Fibroblast of gingiva (primary cell): ENCODE measurements at places on chromosomes 3 and 15.

DNA sequence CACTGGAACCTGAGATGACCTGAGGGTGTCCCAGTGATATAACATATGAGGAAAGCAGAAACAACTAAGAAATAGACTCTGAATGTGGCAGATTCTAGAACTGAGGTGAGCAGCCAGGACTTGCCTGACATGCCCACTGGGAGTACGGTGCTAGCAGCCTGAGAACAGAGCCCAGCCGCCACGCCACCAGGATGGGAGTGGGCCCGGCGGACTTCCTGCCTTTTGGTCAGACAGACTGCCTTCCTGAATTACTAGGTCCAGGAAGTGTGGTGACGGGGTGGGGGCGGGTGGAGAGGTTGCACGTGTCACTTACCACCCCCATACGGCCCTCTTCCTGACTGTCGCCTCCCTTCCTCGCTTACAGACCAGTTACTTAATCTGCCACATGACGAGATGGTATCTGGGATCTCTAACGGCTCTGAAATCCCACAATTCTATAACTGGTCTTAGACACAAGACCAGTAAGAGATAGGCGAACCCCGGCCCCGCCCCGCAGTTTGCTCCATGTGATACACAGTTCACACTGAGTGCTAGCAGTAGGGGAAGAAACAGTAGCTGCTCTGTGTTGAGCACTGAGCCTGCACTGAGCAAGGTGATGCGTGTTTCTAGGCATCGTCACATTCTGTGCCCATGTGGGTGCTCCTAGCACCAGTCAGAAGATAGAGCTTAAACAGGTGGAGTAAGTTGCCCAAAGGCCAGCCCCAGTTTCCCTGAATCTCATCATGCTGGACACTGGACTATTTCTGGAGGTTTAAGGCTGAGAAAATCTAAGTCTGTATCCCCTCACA is 95.7 kb downstream of the CPN2 start:
- no peak for DNase-seq

GRCh38 chr15:48560321-48561051 is 85.0 kb downstream of the FBN1 start:
- peak; percentile 96 for DNase-seq

DNA sequence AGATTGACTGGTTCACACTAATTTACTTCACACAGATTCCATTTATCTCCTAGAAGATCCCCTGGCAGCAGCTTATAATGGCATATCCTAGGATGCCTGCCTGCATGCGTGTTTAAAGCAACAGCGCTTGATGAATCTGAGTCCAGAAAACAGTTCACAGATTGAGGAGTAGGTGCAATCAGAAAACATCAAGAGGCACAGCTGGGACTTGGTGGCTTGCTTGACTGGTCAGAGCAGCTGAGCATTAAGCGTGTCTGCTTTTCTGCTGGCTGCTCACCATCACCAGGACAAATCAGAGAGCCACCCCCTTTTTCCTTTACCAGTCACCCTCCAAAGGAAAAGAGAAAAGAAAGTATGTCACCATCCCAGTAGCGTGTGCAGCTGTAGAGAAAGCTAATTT is 223.6 kb downstream of the WDR72 start:
- no peak for DNase-seq

- peak; percentile 5 for DNase-seq
These were observed 287.3 kb downstream of the UBE2E2 start for GRCh38 chr3:23490459-23490858.

GRCh38 chr3:103991461-103992115 is 1375.1 kb upstream of the ALCAM start:
- DNase-seq = no peak

- no peak for DNase-seq
These were observed 40.3 kb downstream of the CTNNB1 start for GRCh38 chr3:41239587-41239986.

- DNase-seq = peak; percentile 6
These were observed 216.9 kb upstream of the CDIN1 start for GRCh38 chr15:36362509-36362915.

DNA sequence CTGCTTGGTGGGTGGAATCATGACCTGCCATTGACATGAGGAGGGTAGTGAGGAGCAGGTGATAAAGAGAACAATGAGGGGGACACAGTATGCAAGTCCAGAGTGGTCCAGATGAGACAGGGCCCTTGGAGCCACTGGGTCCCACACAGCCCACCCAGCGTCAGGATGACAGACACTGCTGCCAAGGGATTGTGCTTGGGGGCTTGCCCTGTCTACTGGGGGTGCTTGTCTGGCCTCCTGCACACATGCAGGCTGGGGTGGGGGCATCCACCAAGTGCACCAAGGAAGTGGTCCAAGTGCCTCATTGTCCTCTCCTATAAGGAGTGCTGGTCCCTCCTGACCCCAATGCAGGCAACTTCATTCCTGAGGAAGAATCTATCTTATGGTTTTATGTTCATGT is 39.2 kb upstream of the CTSH start:
- no peak for DNase-seq

- DNase-seq = no peak
These were observed 90.4 kb downstream of the TBC1D2B start for GRCh38 chr15:77986891-77987764.
